ENCODE measurements at places on chromosomes 16 and 17.

- no peak for DNase-seq
Measured at GRCh38 chr16:1640261-1640941, 28.2 kb downstream of the CRAMP1 start.

- DNase-seq: no peak
Measured at GRCh38 chr16:49455991-49456745, 82.6 kb downstream of the C16orf78 start.

DNA sequence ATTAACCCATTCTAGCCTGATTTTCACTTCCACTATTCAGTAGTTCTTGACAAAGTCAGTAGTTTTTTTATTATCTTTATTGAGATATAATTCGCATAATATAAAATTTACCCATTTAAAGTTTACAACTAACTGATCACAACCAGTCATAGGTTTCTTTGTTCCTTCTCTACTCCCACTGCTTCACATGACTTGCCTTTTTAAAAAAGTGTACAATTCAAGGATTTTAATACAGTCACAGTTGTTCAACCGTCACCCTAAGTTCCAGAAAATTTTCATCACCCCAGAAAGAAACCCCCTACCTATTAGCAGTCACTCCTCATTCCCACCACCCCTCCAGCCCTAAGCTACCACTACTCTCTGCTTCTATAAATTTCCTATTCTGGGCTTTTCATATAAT is 162.5 kb downstream of the TRIM37 start:
- no peak for DNase-seq

GRCh38 chr17:57415751-57416207 is 159.5 kb downstream of the MSI2 start:
- DNase-seq: no peak
